ENCODE measurements at places on chromosomes 3 and 15. TPM values are rescaled to one million over a fixed set of nuclear protein-coding genes. Genes with fewer than 3 reads are reported as not detected.

DNA sequence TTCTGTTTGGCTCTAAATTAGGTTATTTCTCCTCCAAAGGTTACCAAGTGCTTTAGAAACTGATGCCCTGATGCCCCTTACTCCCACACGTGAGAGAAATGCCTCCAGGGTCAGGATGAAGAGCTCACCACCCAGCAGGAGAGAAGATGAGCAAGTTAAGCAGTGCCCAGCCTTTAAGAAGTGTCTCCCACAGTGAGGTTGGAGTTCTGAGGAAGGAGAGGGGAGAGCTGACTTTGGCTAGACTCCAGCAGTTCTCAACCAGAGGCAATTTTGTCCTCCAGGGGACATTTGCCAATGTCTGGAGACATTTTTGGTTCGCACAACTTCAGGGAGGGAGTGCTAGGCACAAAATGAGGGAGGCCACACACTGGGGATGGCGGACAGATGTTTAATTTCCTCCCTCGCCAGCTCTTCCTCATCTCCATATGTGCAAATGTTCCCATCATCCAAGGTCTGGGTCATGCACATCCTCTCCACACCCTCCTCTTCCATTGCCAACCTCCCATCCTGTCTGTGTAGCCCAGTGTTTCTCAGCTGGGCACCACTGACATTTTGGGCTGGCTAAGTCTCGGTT, 50.6 kb upstream of the SLC7A14 start:
- no peaks in the 10 kb centered on the region for H3K4me1 ChIP-seq
- DNase-seq: no peak
- no peaks in the 10 kb centered on the region for H3K27me3 ChIP-seq
- H3K4me3 ChIP-seq: no peak overlapping the region
- no peaks in the 10 kb centered on the region for H3K36me3 ChIP-seq
- no peak overlapping the region for H3K27ac ChIP-seq

DNA sequence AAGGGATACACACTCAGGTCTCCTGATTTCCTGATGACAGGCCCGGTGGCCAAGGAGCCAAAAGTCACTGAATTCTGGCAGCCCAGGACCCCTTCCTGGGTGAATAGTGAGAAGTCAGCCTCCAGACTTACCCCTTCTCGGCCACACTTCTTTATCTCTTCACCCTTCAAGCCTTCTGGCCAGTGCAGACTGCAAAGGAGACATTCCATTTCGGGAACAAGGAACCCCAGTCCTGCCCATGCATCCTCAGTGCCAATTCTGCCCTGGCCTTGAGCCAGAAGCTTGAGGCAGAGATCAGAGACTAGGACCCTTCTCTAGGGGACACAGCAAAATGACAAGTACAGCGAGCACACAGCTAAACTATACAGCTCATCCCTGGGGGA, 28.8 kb downstream of the GRAMD2A start:
- H3K27ac ChIP-seq: no peak overlapping the region
- no peaks in the 10 kb centered on the region for H3K36me3 ChIP-seq
- no peaks in the 10 kb centered on the region for H3K27me3 ChIP-seq
- peaks cover 23% of the 10 kb centered on the region for H3K4me1 ChIP-seq
- no peak for DNase-seq

- no peak for DNase-seq
- peak overlapping the region; percentile 85 for H3K4me3 ChIP-seq
- peaks cover 31% of the 10 kb centered on the region for H3K36me3 ChIP-seq
- H3K4me1 ChIP-seq: peaks cover 34% of the 10 kb centered on the region
- peak overlapping the region; percentile 97 for H3K27ac ChIP-seq
Measured at GRCh38 chr15:101293122-101293521, 1.9 kb downstream of the SNRPA1 start.

DNA sequence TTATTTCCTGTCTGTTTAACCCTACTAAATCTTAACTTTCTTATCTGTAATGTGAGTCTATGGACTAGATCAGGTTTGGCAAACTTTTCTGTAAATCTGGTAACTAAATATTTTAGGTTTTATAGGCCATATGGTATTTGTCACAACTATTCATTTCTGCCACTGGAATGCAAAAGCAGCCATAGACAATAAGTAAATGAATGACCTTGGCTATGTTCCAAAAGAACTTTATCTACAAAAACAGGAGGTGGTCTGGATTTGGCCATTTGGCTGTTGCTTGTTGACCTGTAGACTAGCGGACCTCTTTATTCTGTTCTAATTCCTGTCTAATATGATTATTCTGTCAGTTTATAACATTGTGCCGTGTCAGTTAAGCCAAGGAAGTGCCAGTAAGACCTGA, 314.2 kb downstream of the LPP start:
- H3K27ac ChIP-seq: no peak overlapping the region
- DNase-seq: no peak
- no peak overlapping the region for H3K4me3 ChIP-seq
- H3K36me3 ChIP-seq: no peaks in the 10 kb centered on the region

- no peak overlapping the region for H3K4me3 ChIP-seq
- H3K27ac ChIP-seq: no peak overlapping the region
- DNase-seq: peak; percentile 90
- no peaks in the 10 kb centered on the region for H3K4me1 ChIP-seq
Measured at GRCh38 chr3:143151004-143151731, 31.6 kb downstream of the CHST2 start.

GRCh38 chr3:122728186-122728585, 47.5 kb downstream of the PARP14 start:
- no peak overlapping the region for H3K27ac ChIP-seq
- no peaks in the 10 kb centered on the region for H3K4me1 ChIP-seq
- no peaks in the 10 kb centered on the region for H3K27me3 ChIP-seq
- H3K4me3 ChIP-seq: no peak overlapping the region

The DAPK2 gene
- 16.8 TPM for total RNA-seq

The TM6SF1 gene
- total RNA-seq: 7.7 TPM

The PP2D1 gene
- total RNA-seq: not detected
